ENCODE measurements at places on chromosomes 13 and 19.

GRCh38 chr19:7848779-7849457 is 18.9 kb downstream of the EVI5L start:
- DNase-seq = no peak

- DNase-seq = no peak
Observed at GRCh38 chr19:35442091-35442490, 6.0 kb upstream of the FFAR2 start.

DNA sequence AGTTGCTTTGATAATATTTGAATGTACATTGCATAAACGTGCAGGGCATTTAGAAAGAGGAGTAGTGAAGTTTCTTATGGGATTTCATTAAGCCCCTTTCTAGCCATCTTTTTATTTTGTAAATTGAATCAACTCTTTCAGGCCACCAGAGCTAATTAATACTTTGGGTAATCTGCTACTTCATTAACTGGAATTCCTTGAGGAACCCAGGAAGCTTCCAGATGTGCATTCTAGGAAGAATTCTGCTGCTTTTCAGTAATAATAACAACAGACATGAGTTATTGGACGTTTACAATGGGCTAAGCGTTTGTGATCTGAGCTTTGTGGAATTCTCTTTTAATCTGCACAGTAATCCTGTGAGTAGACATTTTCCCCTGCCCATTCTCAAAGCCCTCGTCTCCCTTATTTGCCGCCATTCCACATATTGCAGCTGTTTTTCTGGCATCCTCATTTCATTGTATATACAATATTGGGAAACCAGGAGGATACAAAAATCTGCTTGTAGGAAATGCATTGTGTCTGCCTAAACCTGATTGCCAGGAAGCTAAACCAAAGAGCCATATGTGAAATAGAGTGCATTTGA is 103.9 kb downstream of the HS6ST3 start:
- DNase-seq = no peak

DNA sequence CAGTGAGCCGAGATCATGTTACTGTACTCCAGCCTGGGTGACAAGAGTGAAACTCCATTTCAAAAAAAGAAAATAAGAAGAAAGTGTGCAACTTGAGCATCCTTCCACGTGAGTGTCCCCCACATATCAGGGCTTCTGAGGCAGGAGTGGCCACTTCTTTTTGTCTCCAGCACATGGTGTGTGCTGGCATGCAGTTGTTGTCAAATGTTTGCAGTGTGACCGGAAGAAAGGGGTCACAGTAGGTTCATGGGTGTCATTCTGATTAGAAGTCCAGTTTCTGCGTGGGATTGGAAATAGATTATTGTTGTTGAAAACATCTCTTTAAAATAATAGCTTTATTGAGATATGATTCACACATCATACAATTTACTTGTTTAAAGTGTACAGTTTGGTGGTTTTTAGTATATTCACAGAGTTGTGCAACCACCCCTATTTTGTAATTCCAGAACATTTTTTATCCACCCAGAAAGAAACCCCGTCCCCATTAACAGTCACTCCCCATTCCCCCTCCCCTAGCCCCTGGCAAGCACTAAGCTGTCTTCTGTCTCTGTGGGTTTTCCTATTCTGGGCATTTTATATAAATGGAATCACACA is 2.2 kb downstream of the CRTC1 start:
- DNase-seq = no peak

DNA sequence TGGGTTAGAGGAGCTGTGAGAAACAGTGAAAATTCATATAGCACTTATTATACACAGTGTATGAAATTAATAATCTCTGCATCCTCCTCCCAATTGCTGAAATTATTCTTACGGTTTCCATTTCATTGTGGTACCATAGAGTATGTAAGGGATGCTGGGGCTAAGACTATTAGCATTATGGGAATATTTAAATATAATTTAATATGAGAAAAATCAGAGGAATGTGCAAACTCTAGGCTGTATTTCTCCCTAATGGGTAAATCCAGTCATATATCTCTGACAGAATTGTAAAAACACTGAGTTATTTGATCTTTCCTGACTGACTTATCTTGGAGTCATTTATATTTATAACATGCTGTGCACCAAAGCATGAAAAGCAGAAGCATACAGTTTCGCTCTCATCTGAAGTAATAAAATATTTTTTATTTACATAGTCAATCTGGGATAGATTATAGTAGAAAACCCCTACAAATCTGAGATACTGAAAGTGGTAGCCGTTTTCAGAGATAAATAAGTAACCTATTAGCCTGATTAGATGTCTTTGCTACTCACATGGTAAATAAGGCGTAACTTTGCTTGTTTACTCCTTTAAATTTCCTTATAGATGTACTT is 34.9 kb downstream of the LRCH1 start:
- no peak for DNase-seq

DNA sequence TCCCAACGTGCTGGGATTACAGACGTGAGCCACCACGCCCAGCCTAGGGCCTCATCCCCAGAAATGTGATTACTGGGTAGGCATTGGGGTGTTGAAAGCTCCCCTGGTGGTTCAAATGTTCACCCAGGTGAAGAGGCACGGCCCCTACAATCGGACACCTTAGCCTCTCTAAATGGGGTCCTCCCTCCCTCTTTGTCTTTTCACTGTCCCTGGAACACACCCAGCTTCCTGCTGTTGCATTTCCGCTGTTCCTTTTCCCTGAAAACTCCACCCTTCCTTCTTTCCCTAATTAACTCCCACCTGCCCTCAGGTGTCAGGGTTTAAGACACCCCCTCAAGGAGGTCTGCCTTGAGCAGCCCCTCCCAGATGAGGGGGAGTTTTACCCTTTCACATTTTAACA is 3.6 kb upstream of the PRODH2 start:
- no peak for DNase-seq

All from activated CD4-positive, alpha-beta T cell treated with anti-CD3 and anti-CD28 coated beads for 24 hours (primary cell).